KG1 (cell line): ENCODE measurements at places on chromosomes 13 and 19.

- DNase-seq, result no peak
These were observed 2.5 kb upstream of the GRWD1 start for GRCh38 chr19:48443256-48443655.

- no peak for DNase-seq
These were observed 15.7 kb upstream of the TEX29 start for GRCh38 chr13:111304603-111305289.

DNA sequence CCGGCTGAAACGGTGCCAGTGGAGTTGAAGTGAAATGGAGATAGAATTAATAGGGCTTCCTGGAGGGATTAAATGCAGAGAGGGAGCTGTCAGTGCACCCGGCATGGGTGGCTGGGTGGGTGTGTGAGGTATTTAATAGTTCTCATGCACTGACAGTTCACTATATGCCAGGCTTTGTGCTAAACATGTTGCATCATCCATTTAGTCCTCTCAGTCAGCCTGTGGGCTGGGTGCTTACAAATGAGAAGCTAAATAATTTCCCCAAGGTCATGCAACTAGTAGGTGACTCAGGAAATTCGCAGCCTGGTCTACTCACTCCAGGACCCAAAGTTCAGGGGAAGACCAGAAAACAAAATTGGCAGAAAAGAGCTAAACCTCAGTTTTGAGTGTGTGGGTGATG, 63.5 kb upstream of the SPATA13 start:
- no peak for DNase-seq

DNA sequence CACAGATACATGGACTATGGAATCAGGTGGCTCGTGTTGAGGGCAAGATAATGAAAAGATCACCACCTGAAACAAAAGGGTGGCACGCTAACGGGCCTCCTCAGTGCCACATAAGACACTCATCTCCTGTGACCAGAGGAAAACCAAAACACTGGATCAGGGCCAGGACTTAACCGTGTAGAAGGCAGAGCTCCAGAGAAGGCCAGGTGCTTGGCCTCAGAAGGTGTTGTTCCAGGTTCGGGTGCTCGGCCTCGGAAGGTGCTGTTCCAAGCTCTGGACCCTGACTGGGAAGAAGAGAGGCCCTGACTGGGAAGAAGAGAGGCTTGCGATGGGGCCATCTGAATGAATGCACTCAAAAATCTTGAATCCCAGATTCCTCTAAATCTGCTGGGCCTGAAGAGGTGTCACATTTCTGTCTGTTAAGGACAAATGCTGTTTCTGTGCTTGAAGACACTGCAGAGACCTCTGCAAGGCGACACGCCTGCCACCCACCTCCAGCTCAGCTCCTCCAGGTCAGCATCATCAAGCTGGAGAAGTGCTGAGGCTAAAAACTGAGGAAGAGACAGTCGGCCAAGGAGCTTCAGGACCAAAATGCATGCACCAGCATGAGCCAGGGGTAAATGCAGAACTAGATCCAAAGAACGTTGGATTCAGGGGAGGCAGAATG, 2.7 kb upstream of the RASA3 start:
- no peak for DNase-seq

DNA sequence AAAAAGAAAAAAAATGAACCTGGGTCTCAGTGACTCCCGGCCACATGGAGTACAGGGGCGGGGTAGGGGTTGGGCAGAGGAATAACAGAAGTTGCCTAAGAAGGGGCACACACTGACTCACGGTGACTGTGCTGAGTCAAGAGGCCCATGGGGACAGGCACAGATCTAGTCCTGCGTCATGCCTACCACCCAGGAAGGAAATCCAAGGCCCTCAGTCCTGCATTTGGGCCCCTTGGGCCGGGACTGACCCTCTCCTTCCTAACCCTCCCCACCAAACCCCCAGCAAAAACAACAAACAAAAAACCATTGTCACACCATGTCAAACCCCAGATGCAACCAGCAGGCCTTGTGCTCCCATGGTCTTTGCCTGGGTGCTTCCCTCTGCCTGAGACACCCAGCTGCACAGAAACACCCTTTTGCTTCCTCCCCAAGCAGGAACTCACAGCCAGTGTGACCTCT, 9.6 kb upstream of the NOTCH3 start:
- DNase-seq, result no peak

DNA sequence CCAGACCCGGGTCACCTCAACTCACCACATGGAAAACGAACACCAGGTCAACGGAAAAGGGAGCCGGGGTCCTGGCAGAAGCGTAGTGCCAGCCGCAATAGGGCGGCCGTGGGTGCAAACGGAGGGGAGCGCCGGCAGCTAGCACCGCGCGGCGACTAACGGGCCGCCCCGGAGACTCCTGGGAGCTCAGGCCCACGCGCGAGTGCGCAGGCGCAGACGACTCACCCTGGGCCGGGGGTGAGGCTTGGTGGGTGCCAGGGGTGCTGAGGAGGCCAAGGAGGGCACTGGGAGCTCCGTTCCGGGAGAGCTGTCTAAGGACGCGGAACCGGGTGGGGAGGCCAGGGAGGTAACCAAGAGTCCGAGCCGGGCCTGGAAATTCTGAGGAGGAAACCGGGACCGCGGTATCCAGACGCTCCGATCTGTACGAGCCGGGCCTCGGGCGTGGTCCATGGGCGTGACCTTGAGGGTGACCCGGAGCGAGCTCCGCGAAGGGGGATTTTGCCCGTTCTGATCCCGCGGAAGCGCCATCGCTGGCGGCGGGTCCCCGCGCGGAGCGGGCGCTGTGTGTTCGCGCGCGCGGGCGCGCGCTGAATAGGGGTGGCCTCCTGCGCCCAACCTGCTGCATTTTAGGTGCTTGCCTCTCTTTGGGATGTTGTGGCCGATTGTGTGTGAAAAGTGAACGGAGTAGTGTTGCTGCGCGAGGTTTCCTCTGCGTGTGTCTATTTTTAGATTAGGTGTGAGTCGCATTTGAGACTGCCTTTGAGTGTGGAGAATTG, at the start of gene ZNF382:
ZNF382 (plus strand) TSS at position 213 of the 776 bp plus-strand sequence. CDS start 4,602 bp downstream, outside the sequence.
- DNase-seq, result peak; percentile 52

- no peak for DNase-seq
These were observed 8.8 kb downstream of the DDX39A start for GRCh38 chr19:14410091-14411051.

DNA sequence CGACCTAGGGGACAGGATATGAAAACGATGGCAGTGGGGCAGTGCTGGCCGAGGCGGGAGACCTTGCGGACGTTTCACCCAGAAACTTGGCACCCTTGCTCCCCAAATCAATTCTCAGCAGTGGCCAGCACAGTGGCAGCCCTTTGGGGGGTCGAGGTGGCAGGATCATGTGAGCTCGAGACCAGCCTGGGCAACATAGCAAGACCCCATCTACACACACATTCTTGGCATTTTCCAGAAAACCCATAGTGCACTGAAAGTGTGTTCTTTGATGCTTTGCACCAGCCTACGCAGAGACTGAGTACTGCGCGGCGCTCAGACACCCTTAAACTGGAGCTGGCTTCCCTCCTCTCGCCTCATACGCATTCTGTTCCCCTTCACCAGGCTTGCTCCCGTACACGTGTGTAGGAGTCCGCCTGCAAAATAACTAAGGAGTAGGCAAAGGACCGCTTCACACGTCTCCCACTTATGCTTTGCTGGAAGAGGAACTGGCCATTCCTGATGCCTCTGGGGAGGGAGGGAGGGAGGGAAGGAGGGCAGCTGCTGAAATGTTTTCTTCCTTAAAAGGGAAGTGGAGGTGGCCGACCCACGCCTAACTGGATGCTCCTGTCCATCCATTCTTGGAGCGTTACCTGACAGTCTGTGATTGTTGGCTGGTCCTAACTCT, 23.5 kb upstream of the MIER2 start:
- no peak for DNase-seq

DNA sequence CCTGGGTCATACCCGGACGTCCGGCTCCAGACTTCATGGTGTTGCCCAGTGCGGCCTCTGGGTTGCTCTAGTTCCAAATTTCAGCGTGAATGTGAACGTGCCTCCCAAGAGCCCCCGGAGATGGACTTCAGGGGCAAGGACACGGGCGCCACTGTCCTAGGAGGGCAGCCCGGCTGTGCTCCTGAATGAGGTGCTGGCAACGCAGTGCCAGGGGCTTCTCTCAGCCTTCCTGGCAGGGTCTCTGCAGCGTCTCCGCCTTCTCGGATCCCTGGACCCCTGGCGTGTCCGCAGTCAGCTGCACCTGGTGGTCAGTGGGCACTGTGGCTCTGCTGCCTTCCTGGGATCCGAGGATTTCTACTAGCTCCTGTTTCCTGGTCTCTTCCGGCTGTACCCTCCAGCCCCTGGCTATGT, 101.7 kb upstream of the MCF2L start:
- no peak for DNase-seq

DNA sequence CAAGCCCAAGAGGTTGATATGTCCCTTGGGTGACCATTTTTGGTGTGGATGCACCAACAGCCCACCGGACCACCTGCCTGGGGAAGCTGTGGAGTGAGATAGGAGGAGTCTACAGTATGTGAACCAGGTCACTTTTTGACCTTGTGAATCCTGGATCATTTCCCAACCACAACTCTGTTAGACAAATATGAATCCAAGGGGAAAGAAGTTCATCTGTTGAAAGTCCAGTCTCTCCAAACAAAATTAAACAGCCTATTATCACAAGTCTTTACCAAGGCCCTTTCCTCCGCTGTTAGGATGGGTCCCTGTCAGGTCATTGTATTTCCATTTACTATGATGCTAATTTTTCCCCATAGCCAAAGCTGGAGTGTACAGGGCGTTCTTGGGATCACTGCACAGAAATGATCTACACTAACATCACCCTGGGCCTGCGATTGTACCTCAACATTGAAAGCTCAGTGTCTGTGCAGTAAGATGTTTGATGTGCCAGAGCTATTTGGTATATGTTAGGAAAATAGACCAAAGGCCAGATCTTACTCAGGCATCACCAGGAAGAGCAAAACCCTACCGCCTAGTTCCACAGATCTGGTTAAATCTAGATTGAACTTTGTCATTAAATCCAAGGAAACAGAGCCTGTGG, 117.1 kb downstream of the STARD13 start:
- no peak for DNase-seq

DNA sequence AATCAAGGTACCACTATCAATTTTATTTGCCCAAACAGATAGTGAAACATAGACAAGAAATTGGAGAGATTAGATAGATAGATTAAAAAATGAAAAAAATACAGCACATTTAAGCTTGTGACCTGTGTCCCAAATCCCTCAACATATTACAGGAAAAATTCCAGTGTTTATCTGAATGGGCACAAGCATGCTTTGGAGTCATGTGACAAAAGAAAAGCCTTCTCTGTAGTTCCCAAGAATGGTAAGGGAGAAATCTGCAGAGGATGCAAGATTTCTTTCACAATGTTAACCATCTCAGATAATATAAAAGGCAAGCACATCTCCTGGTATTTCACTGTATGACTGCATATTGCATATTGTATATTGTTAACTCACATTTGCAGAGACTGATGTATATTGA, 168.0 kb downstream of the PCDH9 start:
- DNase-seq, result no peak

DNA sequence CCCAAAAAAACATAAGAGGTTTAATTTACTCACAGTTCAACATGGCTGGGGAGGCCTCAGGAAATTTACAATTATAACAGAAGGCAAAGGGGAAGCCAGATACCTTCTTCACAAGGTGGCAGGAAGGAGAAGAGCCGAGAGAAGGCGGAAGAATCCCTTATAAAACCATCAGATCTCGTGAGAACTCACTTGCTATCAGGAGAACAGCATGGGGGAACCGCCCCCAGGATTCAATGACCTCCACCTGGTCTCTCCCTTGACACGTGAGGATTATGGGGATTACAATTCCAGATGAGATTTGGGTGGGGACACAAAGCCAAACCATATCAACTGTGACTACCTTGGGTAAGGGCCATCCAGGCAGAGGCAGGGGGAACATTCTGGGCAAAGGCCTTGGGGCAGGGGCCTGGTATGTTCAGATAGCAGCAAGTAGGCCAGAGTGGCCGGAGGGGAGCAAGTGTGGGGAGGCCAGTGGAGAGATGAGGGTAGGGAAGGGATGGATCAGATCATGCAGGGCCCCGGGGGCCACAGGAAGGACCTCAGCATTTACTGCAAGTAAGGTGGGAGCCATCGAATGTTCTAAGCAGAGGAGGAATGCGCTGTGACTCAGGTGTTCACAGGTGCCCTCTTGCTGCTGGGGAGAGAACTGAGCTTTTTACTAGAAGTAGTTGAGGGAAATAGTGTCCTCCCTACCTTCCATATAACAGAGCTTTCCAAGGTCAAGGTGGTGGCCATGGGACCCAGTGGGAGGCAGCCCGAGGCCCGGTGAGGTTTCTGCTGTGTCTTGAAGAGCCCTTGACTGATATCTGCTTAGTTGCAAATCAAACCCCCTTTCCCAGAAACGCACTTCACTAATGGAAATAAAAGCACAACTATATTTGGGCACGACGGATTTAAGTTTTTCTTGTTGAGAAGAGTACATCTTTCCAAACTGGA, 18.0 kb downstream of the RAB3D start:
- DNase-seq, result no peak

- DNase-seq, result no peak
These were observed 284 bp downstream of the RNF17 start for GRCh38 chr13:24764276-24764630.

DNA sequence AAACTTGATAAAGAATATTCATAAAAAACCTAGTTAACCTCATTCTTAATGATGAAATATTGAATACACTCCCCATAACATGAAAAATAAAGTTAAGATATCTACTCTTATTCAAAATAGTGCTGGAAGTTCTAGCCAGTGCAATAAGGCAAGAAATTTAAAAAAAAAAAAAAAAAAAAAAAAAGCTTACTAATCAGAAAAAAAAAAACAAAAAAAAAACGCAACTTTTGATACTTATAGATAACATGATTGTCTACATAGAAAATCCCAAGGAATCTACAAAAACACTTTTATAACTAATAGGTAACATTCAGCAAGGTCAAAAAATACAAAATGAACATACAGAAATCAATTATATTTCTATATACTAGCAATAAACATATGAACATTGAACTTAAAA, 515.6 kb downstream of the UQCRFS1 start:
- no peak for DNase-seq

GRCh38 chr13:75473468-75473867, 8.5 kb downstream of the TBC1D4 start:
- DNase-seq, result no peak

DNA sequence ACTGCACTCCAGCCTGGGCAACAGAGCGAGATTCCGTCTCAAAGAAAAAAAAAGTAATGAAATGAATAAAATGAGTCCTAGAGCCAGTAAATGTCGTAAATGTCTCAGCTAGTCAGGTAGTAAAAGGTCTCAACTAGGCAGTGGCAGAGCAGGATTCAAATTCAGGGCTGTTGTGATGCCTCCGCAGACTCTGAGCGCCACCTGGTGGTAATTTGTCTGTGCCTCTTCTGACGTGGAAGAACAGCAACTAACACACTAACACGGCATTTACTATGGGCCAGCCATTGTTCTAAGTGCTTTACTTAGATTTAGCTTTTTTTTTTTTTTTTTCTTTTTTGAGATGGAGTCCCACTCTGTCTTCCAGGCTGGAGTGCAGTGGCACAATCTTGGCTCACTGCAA, 30.2 kb downstream of the CYP2F1 start:
- peak; percentile 29 for DNase-seq

DNA sequence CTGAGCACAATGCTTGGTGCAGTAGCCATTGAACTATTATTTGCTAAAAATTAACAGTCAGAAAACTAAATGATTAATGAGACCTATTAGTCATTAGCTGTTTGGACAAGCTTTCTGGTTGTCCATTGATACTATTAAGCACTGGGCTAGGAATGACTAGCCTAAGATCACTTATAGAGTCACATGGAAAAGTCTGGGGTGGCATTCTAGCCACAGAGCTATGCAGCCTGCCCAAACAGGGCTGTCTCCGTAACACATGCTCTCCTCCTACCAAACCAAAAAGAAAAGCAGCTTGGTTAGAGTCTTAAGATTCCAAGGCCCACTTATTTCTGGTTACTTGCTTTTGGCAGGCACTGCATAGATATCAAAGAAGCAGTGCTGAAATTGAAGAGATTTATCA, 193.5 kb upstream of the NBEA start:
- DNase-seq, result no peak
